Urothelium cell line (cell line): ENCODE measurements at places on chromosomes 16 and 17.
A peak's percentile ranks its signal among the peaks of the same experiment; 100 is the strongest.

DNA sequence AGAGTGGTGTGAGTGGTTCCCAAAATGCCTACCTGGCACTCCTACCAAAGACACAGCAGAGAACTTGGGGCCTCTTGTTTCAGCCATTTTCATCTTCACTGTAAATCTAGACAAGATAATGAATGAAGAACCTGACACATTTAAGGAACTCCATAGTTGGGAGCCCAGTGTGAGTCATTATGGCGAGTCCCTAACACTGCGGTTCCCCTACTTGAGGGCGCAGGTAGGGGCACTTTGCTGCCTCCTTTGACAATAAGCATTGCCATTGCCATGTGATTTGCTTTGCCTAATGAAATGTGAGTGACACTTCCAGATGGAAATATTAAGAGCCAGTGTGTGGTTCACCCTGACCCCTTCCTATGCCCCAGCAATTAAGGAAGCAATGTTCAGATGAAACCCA is 517.6 kb downstream of the MAF start:
- DNase-seq, result no peak

GRCh38 chr17:74862108-74862901 is 2.6 kb upstream of the GRIN2C start:
- DNase-seq, result peak; percentile 62

GRCh38 chr17:34299956-34300577 is 14.5 kb downstream of the CCL11 start:
- DNase-seq, result no peak

DNA sequence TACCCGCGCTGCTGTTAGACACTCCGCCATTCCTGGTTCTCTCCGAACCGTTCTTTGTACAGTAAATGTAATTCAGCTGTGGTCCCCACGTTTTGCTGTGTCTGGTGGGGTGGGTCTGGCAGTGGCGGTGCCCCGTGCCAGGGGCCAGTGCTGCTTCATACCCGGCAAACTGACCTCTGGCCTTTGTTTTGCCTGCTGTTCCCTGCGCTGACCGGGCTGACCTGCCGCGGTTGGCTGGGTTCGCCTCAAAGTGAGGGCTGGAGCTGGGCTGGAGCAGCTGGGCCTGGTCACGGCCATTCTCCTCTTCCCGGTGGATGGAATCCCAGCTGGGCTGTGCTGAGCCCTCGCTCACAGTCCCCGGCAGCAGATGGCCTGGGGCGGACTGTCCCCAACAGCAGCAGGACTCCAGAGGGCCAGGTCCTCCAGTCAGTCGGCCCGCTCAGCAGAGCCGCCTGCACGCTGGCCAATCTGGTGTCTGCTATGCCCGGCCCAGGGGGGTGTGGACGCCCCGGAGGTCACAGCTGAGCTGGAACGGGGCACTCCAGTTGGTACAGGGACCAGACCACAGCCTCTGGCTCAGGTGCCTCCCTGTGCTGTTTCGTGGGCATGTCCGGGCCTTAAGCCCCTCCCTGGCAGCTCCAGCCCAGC is 1.5 kb upstream of the WFIKKN1 start:
- DNase-seq, result no peak

GRCh38 chr16:81307770-81308169 is 7.0 kb upstream of the GAN start:
- no peak for DNase-seq

- no peak for DNase-seq
Observed at GRCh38 chr17:49455272-49455861, 39.7 kb upstream of the NGFR start.

DNA sequence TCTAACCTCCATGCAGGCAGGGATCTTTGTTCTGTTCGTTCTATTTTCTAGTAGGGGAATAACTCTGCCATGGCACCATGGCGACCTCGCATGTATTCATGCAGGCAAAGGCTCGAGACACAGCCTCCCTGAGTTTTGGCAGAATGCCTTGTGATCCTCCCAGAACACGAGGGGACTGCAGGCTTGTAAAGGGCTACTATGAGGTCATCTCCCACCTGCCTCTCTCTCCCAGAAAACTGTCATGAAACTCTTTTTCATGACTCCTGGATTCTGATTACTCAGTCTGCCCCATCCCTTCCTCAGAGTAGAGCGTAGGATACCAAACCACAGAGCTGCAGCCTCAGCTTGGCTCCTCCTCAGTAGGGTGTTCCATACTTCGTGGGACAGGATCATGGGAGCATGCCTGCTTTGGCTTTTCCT is 64.3 kb downstream of the IGF2BP1 start:
- DNase-seq, result no peak
